RKO (cell line): ENCODE measurements at places on chromosomes 11 and 22.

DNA sequence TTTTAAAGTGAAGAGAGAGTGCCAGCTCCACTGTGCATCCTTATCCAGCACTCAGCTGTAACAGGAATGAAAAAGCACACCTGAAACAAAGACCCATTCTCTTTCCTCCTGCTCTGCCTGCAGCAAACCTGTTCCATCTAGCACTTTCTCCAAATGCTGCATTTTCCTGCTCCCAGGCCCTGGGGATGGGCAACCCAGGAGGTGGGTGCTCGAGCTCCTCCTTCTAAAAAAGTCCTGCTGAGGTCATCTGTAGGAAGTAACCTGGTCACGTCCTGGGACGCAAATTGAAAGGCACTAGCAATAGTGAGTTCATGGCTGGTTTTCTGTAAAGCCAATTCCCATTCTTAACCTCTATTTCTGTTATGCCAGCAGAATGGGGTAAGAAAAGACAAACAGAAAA is 173.7 kb downstream of the MAML2 start:
- no peak for DNase-seq

GRCh38 chr22:27133019-27133431 is 475.6 kb downstream of the MIAT start:
- no peak for DNase-seq

DNA sequence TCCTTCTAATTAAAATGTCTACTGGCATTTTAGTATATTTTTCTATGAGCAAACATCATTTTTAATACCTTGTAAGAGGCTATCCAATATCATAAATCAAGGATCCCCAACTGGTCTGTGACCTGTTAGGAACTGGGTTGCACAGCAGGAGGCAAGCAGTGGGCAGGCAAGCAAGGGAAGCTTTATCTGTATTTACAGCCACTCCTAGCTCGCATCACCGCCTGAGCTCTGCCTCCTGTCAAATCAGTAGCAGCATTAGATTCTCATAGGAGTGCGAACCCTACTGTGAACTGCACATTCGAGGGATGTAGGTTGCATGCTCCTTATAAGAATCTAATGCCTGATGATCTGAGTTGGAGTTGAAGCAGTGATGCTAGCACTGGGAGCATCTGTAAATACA is 70.2 kb upstream of the CREB3L1 start:
- no peak for DNase-seq

DNA sequence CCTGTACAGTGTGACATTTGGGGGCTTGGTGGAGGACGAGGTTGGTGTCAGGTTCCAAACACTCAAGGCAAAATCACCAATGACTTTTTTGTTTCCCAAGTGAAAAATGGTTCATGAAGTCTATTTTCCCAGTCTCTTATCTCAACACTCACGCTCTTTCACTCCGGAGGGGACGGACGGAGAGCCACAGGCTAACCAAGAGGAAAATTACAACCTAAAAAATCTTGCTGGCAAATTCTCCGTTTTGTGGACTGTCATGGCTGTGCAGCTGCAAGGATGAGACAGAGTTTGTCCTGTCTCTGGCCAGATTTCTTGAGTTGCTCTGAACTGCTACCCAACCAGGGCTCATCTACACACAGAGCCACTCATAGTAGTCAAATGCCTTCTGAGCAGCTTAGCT is 101.2 kb downstream of the ABTB2 start:
- no peak for DNase-seq
